ENCODE measurements at places on chromosomes 1 and 21. TPM values are rescaled to one million over a fixed set of nuclear protein-coding genes. Genes with fewer than 3 reads are reported as not detected.

SERPINC1 gene
- total RNA-seq = not detected

GRCh38 chr1:172206256-172206655, 214.2 kb upstream of the C1orf105 start:
- no peaks in the 10 kb centered on the region for H3K36me3 ChIP-seq
- no peak overlapping the region for H3K4me3 ChIP-seq
- DNase-seq = no peak
- no peak overlapping the region for H3K27ac ChIP-seq
- H3K27me3 ChIP-seq = no peaks in the 10 kb centered on the region

GJC2 gene
- total RNA-seq = 11.3 TPM

DNA sequence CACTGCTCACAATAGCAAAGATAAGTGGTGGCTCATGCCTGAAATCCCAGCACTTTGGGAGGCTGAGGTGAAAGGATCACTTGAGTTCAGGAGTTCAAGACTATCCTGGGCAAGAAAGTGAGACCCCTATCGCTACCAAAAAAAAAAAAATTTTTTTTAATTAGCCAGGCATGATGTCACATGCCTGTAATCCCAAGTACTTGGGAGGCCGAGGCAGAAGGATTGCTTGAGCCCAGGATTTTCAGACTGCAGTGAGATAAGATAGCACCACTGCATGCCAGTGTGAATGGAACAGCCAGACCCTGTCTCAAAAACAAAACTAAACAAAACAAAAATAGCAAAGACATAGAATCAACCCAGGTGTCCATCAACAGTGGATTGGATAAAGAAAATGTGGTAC, 50.6 kb downstream of the HSF2BP start:
- H3K27me3 ChIP-seq = no peaks in the 10 kb centered on the region
- no peak overlapping the region for H3K4me3 ChIP-seq
- no peak overlapping the region for H3K27ac ChIP-seq
- no peaks in the 10 kb centered on the region for H3K36me3 ChIP-seq
